ENCODE measurements at places on chromosomes 13 and 19.

- no peak for DNase-seq
Observed at GRCh38 chr19:49690079-49690655, 749 bp upstream of the CPT1C start.

- no peak for DNase-seq
Observed at GRCh38 chr19:19406878-19407632, 1.6 kb downstream of the GATAD2A start.

DNA sequence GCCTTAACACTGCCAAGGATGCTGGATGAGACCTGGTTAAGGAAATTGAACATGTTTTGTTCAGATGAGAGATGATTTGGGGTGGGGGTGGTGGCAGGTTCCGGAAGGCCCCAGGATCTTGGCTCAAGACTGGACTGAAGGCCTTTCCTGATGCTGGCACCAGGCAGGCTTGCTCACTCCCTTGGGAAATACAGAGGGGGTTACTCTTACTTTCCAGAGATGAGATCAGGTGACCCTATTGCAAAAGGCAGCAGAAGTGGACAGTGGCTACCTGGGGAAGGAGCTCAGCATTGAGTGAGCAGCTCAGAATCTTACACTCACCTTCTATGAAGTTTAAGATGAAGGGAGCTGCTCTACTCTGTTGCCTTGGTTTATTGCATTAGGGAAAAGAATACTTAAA is 10.8 kb downstream of the GATAD2A start:
- DNase-seq = no peak

- DNase-seq = no peak
Observed at GRCh38 chr19:12202250-12202649, 39.4 kb downstream of the ZNF136 start.

GRCh38 chr19:18282021-18282787 is 782 bp upstream of the JUND start:
- no peak for DNase-seq

GRCh38 chr13:51858433-51859247 is 3.1 kb upstream of the CCDC70 start:
- no peak for DNase-seq

GRCh38 chr13:74325106-74325505 is 190.9 kb upstream of the KLF12 start:
- DNase-seq = peak; percentile 63

DNA sequence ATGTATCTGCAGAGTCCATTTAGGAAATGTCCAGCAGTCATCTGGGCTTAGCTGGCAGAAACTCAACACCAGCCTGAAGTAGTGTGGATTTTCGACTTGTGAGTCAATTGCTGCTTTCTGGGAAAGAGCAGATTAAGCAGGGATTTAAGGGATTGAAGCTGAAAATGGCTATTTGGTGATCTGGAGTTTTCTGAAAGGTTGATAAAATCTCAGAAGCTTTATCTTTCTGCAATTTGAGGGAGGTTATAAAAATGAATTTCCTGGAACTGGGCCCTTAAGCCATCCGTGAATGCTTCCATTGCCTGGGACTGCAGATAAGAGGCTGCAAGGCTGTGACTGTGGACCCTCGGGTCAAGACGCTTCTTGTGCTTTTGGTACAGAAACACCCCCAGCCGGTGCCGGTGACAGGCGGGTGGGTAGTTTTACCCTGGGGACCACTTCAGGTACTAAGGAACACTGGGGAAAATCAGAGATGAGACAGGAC is 61.5 kb downstream of the COL4A1 start:
- DNase-seq = no peak

DNA sequence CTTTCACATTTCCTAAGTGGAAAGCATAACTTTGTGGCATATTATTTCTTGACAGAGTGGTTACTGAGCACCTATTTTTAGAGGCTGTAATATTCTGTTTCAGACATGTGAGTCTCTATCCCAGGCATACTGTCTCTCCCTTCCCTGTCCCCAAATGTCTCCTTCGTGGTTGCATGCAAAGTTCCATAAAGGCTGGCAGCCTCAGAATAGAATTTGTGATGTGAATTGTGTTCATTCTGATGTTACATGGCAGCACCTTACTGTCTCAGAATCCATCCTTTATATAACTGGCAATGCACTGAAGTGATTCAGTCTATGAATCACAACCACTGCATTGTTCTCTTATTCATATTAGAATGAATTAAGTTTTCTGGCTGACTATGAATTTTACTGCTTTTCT is 89.0 kb upstream of the SLC7A1 start:
- DNase-seq = no peak

DNA sequence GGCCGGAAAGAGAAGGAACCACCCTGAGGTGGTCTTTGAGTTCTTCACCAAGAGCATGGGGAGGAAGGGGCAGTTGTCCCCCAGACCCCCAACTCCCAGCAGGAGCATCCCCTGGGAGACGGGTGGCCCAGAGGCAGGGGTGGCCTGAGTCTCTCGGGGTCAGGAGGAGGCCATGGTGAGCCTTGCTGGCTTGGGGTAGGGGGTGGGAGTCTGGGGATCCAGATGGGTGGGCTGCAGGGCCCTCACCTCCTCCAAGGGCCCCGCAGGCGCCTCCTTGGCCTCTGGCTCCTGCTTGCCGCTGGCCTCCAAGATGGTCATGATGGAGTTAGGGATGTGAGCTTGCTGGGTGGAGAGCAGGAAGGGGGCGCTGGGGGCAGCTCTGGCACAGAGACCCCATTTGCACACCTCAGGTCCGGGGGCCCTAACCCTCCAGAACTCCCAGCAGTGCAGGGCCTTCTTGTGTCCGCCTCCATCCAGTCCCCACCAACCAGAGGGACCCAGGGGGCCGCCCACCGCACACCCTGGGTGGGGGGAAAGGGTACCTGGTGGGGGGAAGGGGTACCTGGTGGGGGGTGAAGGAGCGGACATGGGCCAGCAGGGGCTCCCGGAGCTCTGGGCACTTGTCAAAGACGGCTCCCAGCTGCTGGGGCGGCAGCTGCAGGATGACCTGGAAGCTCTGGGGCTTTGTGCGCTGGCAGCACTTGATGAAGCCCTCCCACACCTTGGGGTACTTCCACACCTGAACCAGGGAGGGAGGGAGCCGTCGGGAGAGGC is 1.3 kb upstream of the RSPH6A start:
- no peak for DNase-seq

- DNase-seq = peak; percentile 16
Observed at GRCh38 chr13:49314344-49314882, 66.7 kb downstream of the CDADC1 start.

DNA sequence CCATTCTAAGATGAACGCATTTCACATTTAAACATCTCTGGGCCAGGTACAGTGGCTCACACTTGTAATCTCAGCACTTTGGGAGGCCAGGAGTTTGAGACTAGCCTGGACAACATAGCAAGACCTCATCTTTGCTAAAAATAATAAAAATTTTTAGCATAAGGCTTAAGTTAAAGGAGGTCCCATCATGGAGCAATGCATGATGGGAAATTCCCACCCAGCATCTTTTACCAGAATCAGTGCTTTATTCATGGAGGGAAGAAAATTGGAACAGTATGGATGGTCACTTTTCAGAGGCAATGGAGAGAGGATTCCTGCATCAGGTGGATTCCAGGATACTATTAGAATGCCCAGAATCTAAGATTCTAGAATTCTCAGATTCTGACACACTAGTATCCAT is 3.8 kb upstream of the KLK8 start:
- no peak for DNase-seq

- peak; percentile 36 for DNase-seq
Observed at GRCh38 chr13:36706755-36707154, 32.9 kb downstream of the SERTM1 start.

DNA sequence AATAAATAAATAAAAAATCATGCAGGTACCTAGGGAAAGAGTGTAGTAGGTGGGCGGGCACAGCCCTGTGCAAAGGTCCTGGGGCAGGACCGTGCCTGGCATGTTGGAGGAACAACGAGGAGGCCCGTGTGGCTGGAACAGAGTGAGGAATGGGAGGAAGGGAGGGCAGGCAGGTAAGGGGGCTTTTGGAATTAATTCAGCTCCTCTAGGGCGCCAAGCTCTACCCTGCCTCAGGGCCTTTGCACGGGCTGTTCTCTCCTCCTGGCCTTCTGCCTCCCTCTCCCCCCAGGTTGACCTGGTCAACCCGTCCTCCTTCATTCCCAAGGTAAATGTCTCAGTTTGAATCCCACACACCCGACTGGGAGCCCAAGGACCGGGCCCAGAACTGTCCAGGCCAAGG is 31.1 kb upstream of the SEMA6B start:
- no peak for DNase-seq

DNA sequence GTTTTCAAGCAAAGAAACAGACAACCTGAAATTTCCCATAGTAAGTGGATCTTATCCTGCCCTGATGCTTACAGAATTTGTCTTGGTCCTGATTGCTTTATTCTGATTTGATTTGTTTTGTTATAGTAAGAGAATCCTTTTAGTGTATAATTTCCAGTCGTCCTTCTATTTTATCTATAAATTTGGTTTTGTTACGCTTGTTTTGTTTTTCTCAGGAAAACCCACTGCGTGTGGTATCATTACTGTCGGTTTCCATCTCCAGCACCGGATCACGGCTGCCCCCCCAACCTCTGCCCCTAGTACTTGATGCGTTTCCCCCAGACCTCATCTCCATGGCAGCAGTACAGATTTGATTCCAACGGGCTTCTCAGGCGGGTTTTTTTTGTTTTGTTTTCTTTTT is 58.0 kb upstream of the PDCD5 start:
- no peak for DNase-seq

GRCh38 chr19:15137777-15138176 is 30.6 kb downstream of the SYDE1 start:
- DNase-seq = no peak

DNA sequence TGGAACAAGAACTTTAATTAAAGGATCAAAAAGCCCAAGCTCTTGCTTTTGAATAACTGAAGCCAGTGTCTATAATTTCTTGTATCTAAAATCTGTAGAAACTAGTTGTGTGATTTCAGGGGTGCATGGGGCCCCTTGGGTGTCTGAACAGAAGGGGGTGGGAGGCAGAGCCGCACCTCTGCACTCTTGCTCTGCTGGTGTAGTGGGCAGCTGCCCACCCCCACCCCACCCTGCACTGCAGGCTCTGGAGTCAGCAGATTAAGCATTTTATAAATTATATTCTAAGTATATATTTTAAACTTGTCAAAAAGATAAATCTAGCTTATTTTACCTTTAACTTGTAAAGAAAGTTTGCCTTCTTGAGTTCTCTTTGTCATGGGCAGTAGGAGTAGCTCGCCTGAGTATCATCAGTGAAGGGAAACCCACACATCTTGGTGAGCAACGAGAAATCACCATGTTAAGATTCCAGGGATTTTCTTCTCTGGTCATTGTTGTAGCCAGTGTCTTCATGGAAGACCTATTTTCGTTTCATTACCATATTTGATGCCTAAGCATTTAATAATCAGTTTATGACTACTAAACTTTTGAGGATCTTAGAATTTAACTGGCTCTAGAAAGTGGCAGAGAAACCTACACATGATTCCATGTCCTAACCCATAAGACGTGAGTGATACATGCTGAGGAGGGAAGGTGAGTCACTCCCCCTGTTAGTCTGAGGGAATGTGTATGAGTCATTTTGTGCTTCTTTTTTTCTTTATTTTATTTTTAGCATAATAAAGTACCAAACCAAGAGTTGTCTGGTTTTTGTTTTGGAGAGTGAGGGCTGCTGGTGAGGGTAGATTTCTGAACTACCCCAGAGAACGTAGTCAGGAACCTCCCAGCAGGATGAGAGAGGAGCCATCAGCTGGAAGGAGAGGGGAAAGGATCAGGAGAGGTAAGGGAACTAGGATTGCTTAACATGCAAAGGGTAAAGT is 7.7 kb downstream of the UBE2L5 start:
- peak; percentile 80 for DNase-seq

DNA sequence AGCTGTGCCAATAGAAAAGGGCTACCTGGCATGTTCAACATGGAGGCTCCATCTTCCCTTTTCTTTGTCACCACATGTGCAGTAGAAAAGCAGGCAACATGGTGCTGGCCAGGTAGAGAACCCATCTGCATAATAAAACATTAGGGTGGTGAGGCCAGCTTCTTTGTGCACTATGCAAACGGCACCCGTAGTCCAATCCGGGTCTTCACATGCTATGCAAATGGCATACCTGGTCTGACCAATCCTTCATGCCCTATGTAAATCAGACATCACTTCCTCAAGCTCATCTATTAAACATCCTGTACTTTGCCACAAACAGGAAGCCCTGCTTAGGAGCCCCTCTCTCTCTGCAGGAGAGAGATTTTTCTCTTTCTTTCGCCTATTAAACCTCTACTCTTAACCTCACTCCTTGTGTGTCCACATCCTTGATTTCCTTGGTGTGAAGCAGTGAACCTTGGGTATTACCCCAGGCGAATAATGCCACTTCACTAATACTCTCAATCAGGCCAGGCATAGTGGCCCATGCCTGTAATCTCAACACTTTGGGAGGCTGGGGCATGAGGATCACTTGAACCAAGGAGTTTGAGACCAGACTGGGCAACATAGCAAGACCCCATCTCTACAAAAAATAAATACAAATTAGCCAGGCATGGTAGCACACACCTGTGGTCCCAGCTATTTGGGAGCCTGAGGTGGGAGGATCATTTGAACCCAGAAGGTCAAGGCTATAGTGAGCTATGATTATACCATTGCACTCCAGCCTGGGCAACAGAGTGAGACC is 111.3 kb upstream of the MRI1 start:
- no peak for DNase-seq

GRCh38 chr13:28340272-28340793 is 154.6 kb downstream of the FLT1 start:
- DNase-seq = peak; percentile 42

DNA sequence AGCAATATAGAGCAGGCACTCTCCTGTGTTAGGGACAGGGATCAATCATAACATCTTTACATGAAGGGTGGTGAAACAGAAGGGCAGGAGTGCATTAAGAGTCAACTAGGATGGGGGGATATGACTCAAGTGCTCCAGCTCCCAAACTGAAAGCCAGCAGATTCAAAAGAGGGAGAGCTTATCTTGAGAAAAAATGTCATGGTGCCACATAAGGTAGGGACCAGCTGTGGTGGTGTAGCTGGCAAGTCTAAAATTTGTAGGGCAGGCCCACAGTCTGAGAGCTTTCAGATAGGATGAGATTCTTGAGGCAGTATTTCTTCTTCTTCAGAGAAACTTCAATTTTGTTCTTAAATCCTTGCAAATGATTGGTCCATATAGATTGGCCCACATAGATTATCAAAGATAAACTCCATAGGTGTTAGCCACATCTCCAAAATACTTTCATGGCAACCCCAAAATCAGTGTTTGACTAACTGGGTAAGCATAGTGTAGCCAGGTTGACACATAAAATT is 19.1 kb downstream of the DNAJC15 start:
- DNase-seq = no peak

- DNase-seq = no peak
Observed at GRCh38 chr19:48933382-48933932, at the start of gene DHDH. TSS of gene DHDH (plus strand) at chr19:48933699. CDS start at chr19:48933722, 23 bp downstream.

All from fibroblast of skin of left quadriceps (primary cell).